ENCODE measurements at places on chromosomes 1 and 21.

GRCh38 chr1:183103147-183103546 is 79.9 kb downstream of the LAMC1 start:
- H3K36me3 ChIP-seq = no peaks in the 10 kb centered on the region
- no peaks in the 10 kb centered on the region for H3K27me3 ChIP-seq
- no peak overlapping the region for H3K4me3 ChIP-seq
- H3K4me1 ChIP-seq = peaks cover 3% of the 10 kb centered on the region

- no peaks in the 10 kb centered on the region for H3K36me3 ChIP-seq
- peak overlapping the region; percentile 50 for H3K4me3 ChIP-seq
- H3K27ac ChIP-seq = no peak overlapping the region
- DNase-seq = peak; percentile 80
Observed at GRCh38 chr1:151594143-151594625, 17.7 kb upstream of the SNX27 start.

DNA sequence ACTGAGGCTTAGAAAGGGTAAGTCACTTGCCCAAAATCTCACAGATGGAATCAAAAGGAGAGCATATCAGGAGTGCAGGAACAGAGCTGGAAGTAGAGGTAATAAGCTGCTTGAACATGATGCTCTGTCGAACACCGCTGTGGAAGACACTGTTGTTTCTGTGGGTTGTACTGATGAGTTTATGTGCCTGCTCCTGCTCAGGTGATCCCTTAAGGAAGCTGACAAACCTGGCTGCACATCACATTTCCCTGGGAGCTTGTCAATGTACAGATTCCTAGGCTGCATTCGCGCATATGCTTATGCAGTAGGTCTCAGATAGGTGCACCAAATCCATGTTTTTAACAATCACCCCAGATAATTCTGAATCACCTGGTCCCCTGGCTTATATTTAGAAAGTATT is 79.7 kb downstream of the ZNF326 start:
- no peaks in the 10 kb centered on the region for H3K27me3 ChIP-seq
- no peak for DNase-seq
- no peak overlapping the region for H3K27ac ChIP-seq
- H3K4me1 ChIP-seq = no peaks in the 10 kb centered on the region
- H3K36me3 ChIP-seq = no peaks in the 10 kb centered on the region

DNA sequence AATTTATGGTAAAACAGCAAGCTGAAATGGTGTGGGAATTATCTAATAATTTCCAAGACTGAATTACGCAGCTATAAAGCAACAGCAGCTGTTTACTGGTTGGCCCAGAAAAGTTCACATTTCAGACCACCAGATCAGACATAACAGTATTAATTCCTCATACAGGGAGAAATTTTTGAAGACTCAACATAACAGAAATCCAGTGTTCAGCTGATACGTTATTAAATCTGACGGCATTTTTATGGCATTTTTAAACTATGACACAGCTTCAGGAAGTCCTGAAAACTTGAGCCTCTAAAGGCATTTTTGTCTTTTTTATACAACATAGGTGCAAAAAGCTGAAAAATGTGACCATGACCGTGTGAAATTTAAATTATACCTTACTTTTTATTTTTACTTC is 91.2 kb downstream of the APP start:
- no peak for DNase-seq
- no peaks in the 10 kb centered on the region for H3K36me3 ChIP-seq
- no peaks in the 10 kb centered on the region for H3K4me1 ChIP-seq
- no peak overlapping the region for H3K27ac ChIP-seq

- H3K4me1 ChIP-seq = peaks cover 38% of the 10 kb centered on the region
- no peaks in the 10 kb centered on the region for H3K36me3 ChIP-seq
- H3K27ac ChIP-seq = no peak overlapping the region
- H3K27me3 ChIP-seq = no peaks in the 10 kb centered on the region
Observed at GRCh38 chr1:153533689-153534201, 2.0 kb downstream of the S100A6 start.
